ENCODE measurements at places on chromosomes 3 and 15. TPM values are rescaled to one million over a fixed set of nuclear protein-coding genes. Genes with fewer than 3 reads are reported as not detected.

Gene ERC2
- 0.21 TPM for total RNA-seq

Gene AGBL1
- not detected for total RNA-seq

Gene DNAH12
- total RNA-seq = 0.73 TPM

Gene TMEM207
- not detected for total RNA-seq

GRCh38 chr3:17411157-17411877 is 331.1 kb downstream of the TBC1D5 start:
- H3K4me1 ChIP-seq = no peaks in the 10 kb centered on the region
- H3K36me3 ChIP-seq = no peaks in the 10 kb centered on the region
- H3K27ac ChIP-seq = no peak overlapping the region
- no peak for DNase-seq

DNA sequence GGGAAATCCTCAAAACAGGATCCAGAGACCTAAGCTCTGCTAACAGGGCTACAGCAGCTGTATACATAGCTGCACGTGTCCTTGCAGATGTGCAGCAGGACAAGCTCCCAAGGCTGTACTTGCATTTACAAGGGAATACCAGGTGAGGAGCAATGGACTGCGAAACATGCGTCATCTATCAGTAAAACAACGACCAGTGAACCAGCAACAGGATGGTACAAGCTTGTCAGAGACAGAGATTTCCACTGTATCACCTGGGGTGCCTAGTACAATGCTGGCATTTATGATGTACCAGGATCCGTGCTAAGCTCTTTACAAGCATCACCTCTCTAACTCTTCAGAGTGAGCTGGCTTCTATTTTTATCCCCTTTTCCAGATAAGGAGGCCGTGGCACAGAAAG is 227.3 kb downstream of the FOXP1 start:
- no peak overlapping the region for H3K4me3 ChIP-seq
- no peak overlapping the region for H3K27ac ChIP-seq
- no peak for DNase-seq
- H3K36me3 ChIP-seq = no peaks in the 10 kb centered on the region

DNA sequence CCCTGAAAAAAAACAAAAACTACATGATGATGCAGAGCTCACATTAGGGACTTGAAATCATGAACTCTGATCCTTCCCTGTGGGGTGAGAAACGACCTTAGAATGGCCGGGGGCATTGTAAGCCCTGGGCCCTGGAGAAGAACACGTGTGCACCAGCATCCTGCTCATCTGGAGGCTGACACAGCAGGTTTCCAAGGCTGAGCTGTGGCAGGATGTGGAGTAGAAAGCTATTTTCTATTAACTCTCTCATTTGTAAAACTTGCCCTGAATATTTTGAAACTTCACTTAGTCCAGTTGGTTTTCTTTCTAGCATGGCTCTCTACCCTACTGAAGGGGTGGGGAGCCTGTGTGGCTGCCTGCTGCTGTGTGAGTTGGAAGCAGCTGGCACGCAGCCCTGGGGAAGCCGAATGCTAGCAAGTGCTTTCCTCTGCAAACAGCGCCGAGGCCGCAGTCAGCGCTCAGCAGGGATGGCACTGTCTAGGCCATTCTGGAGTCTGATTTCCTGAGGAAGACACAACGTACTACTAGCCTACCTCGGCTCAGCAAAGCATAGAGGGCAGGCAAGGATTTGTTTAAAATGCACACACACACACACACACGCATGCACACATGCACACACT is 58.0 kb downstream of the GABRG3 start:
- no peak for DNase-seq
- no peaks in the 10 kb centered on the region for H3K27me3 ChIP-seq
- H3K4me3 ChIP-seq = no peak overlapping the region
- no peak overlapping the region for H3K27ac ChIP-seq

- no peaks in the 10 kb centered on the region for H3K27me3 ChIP-seq
- no peaks in the 10 kb centered on the region for H3K36me3 ChIP-seq
- no peak overlapping the region for H3K4me3 ChIP-seq
- DNase-seq = no peak
- H3K27ac ChIP-seq = no peak overlapping the region
- H3K4me1 ChIP-seq = no peaks in the 10 kb centered on the region
Observed at GRCh38 chr3:182527745-182528144, 265.6 kb upstream of the ATP11B start.

GRCh38 chr15:67066041-67066958 is 898 bp downstream of the SMAD3 start:
- peaks cover 47% of the 10 kb centered on the region for H3K4me1 ChIP-seq
- H3K27me3 ChIP-seq = no peaks in the 10 kb centered on the region
- peak overlapping the region; percentile 88 for H3K4me3 ChIP-seq
- DNase-seq = no peak
- H3K27ac ChIP-seq = peak overlapping the region; percentile 75

- no peak for DNase-seq
- no peaks in the 10 kb centered on the region for H3K36me3 ChIP-seq
- no peaks in the 10 kb centered on the region for H3K27me3 ChIP-seq
- no peak overlapping the region for H3K4me3 ChIP-seq
Observed at GRCh38 chr3:134003066-134003465, 26.7 kb downstream of the SLCO2A1 start.

DNA sequence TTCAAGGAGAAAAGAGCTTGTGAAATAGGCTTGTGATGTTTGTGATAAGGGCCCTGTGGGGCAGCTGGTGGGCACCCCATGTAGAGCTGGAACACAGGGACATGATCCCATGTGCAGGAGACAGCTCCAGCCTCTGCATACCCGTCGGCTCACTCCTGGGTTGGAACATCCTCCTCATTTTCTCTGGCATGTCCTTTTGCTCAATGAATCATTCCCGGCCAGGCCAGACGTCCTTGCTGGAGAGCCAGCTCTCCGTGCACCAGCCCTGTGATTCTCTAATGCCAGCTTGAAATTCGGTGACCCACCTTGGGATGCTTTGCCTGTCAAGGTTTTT is 77.3 kb downstream of the SMAD3 start:
- H3K27me3 ChIP-seq = no peaks in the 10 kb centered on the region
- DNase-seq = no peak
- H3K4me3 ChIP-seq = no peak overlapping the region
- H3K27ac ChIP-seq = no peak overlapping the region
- H3K36me3 ChIP-seq = no peaks in the 10 kb centered on the region

GRCh38 chr3:9778143-9779074 is 8.7 kb upstream of the CAMK1 start:
- H3K27ac ChIP-seq = no peak overlapping the region
- no peak overlapping the region for H3K4me3 ChIP-seq
- no peaks in the 10 kb centered on the region for H3K27me3 ChIP-seq
- H3K36me3 ChIP-seq = peaks cover 26% of the 10 kb centered on the region

DNA sequence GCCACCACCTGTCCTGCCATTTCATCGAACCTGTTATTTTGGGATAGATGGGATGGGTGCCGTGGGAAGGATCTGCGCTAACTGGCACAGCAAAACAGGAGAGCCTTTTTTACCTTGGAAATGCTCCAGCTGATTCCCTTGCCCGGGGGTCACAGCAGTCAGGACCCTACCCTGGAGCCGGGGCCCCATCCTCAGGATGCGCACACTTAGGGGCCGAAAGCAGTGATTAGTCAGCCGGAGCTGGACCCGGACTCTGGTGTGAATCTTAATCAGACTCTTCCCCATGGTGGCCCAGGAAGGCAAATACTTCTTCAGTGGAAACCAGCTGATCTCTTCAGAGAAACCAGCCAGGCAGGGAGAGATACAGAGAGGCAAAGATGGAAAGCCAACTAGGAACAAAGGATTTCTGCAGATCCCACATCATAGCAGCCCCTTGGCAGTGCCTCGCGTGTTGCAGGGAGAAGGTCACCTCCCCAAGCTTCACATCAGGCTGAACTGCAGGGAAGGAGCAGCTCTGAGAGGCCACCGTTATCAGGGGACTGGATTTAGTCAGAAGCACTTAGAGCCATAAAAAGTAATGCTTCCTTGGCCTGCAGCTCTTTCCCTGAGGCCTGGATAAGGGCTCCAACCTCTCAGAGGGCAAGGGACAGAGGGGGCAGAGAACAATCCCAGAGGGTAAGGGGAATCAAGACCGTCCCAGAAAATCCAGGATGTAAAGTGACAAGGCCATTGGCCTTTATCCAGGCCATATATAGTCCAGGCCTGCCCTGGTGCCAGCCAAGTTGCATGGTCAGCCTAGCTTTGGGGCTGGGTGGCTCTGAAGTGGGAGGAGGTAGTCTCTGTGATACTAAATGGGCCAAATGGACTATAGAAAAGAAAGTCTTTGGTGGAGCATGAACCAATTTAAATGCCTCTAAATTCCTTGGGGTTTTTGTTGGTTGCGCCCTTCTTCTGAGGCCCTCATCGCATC is 52.9 kb downstream of the WDR76 start:
- no peak for DNase-seq
- no peaks in the 10 kb centered on the region for H3K4me1 ChIP-seq
- no peak overlapping the region for H3K27ac ChIP-seq
- peaks cover 4% of the 10 kb centered on the region for H3K36me3 ChIP-seq
- no peak overlapping the region for H3K4me3 ChIP-seq

DNA sequence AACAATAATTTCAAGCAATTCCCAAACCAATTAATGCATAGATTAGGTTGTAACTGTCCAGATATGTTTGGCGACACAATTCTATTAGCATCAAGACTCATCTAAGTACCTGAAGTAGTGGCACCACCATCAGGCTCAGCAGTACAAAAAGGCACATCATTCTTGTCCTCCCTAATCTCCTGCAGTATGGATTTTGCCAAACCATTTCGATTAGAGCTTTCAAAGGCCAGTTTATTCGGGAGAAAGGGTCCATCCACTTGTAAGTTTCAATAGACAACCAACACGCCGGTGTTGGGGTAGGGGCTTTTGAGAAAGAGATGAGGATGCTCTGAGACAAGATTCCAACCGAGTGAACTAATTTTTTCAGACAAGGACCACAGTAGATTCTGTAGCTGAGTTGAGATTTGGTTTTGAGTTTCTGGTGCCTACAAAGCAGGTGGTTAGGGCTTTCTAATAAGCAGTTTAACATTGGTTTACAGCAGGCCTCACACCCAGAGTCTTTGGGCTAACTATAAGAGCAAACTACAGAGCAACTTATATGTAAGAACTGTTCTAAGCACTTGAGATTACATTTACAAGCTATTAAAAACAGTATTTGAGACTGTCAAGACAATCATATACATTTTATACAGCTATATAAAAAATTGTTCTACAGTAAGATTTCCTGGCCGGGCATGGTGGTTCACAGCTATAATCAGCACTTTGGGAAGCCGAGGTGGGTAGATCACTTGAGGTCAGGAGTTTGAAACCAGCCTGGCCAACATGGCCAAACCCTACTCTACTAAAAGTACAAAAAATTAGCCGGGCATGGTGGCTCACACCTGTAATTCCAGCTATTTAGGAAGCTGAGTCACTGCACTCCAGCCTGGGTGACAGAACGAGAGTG is 4.5 kb downstream of the RPL22L1 start:
- peaks cover 25% of the 10 kb centered on the region for H3K4me1 ChIP-seq
- no peaks in the 10 kb centered on the region for H3K27me3 ChIP-seq
- DNase-seq = no peak
- no peak overlapping the region for H3K27ac ChIP-seq
- peaks cover 35% of the 10 kb centered on the region for H3K36me3 ChIP-seq

DNA sequence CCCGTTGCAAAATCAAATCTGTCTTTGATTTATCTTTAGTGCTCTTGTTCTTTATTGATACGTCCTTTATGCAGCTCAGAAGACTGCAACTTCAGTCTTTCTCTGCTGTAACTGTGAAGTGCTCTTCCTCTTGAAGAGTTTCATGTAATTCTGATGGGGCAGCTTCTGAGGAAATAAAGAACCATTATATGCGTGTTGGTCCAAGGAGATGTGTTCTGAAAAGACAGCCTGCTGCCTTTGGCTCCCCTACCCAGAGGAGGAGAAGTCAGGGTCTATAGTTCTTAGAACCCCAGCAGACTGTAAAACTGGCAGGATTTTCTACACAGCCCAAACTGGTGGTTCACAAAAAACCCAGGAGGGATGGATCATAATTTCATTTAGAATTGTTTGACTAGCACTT is 22.4 kb upstream of the ABHD10 start:
- no peak overlapping the region for H3K4me3 ChIP-seq
- H3K27ac ChIP-seq = no peak overlapping the region
- H3K4me1 ChIP-seq = no peaks in the 10 kb centered on the region
- DNase-seq = no peak
- peaks cover 6% of the 10 kb centered on the region for H3K36me3 ChIP-seq
- no peaks in the 10 kb centered on the region for H3K27me3 ChIP-seq

GRCh38 chr3:137988982-137989381 is 21.0 kb upstream of the CLDN18 start:
- DNase-seq = no peak
- H3K4me3 ChIP-seq = no peak overlapping the region
- H3K36me3 ChIP-seq = no peaks in the 10 kb centered on the region

DNA sequence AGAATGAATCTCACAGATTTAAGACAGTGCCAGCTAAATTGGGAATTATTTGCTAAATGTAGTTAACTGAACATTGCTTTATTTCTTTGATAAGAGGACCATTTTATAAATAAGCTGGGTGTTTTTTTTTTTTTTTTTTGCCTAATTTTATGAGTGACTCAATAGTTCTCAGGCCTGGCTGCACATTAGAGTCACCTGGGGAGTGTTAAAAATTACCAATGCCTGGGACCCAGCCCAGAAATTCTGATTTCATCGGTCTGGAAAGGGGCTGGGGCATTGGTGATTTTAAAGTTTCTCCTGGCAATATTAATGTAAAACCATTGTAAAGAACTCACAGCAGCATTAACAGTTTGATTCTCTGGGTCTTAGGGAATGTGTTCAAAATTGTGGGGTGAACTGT is 51.2 kb upstream of the PHLDB2 start:
- H3K4me1 ChIP-seq = peaks cover 17% of the 10 kb centered on the region
- no peak overlapping the region for H3K4me3 ChIP-seq
- H3K27me3 ChIP-seq = no peaks in the 10 kb centered on the region
- H3K27ac ChIP-seq = no peak overlapping the region
